Tibial nerve (tissue), 4 donors: ENCODE measurements at places on chromosomes 16 and 17. TPM values are rescaled to one million over a fixed set of nuclear protein-coding genes. Genes with fewer than 3 reads are reported as not detected.

DRC3 gene
- 6.9 TPM for total RNA-seq

HEXIM2 gene
- 8.7 TPM for total RNA-seq

WDR81 gene
- total RNA-seq: 111 TPM

UTS2R gene
- total RNA-seq: 0.20 TPM

MEIOB gene
- total RNA-seq: not detected

KCNH6 gene
- total RNA-seq: not detected

SLC6A4 gene
- under 0.01 TPM for total RNA-seq

SAMD14 gene
- total RNA-seq: 1.4 TPM

HIC1 gene
- total RNA-seq: 58.0 TPM

SLC5A10 gene
- not detected for total RNA-seq

CNOT1 gene
- total RNA-seq: 98.1 TPM

DHX58 gene
- total RNA-seq: 15.9 TPM

SDK2 gene
- 3.6 TPM for total RNA-seq

CCL2 gene
- total RNA-seq: 39.8 TPM

MPO gene
- total RNA-seq: not detected

SNAI3 gene
- 0.87 TPM for total RNA-seq

ODAD4 gene
- 5.2 TPM for total RNA-seq

MT2A gene
- total RNA-seq: 380 TPM

ZNF207 gene
- total RNA-seq: 159 TPM

NPB gene
- 5.4 TPM for total RNA-seq

SMIM22 gene
- total RNA-seq: not detected

GJD3 gene
- total RNA-seq: not detected

CRHR1 gene
- total RNA-seq: not detected

MLX gene
- 44.4 TPM for total RNA-seq

NOL11 gene
- total RNA-seq: 31.2 TPM

KCNH4 gene
- not detected for total RNA-seq

SMYD4 gene
- 17.1 TPM for total RNA-seq

KRTAP9-4 gene
- total RNA-seq: not detected

SCNN1B gene
- total RNA-seq: 0.66 TPM

TP53TG3F gene
- total RNA-seq: not detected

VPS35 gene
- total RNA-seq: 54.4 TPM

CFAP97D1 gene
- total RNA-seq: not detected

KIF18B gene
- 0.30 TPM for total RNA-seq

MSLN gene
- not detected for total RNA-seq
